Stimulated activated CD4-positive, alpha-beta T cell treated with anti-CD3 and anti-CD28 coated beads, Interleukin-12 subunit alpha, Interleukin-12 subunit beta, amount 100 ng/mL, for 24 hours (primary cell): ENCODE measurements at places on chromosomes 13 and 19.

DNA sequence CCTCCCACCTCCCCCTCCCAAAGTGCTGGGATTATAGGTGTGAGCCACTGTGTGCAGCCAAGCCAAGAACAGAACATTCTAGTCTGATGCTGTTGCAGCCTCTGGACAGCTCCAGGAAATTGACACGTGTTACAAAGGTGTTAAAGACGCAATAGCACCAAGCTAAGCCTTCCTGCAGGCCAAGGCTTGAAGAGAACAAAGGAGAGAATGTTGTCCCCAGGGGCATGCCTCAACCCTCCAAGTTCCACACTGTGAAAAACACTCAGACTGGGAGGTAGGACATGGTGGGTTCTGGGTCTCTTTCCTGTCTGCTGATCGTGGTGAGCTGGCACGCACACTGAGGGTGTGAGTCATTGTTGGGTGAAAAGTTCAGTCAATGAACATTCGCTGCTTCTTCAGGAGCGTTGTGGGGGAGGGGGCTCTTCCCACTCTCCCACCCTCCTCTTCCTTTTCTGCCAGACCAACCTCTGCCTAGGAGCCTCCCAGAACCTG lies 5.3 kb upstream of the PTPRS start:
- no peak for DNase-seq

GRCh38 chr13:89827552-89827951 lies 1519.9 kb upstream of the MIR17HG start:
- no peak for DNase-seq

DNA sequence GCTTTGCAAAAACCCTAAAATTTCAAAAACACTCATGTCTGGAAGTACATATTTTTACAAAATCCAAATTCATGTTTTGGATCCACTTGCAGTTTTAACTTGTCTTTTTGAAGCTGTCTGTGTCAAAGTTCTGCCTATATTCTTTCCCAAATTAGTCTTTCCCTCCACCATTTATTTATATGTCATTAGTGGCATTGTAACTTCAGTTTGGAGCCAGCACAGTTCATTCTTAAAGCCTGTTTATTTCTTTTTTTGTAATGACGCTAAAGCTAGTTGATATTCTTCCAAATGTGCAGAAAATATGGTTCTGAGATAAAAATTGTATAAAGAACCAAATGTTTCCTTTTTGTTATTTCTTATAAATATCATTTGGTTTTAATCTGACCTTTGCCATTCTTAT lies 2039.3 kb downstream of the OLFM4 start:
- no peak for DNase-seq

- DNase-seq, result no peak
Observed at GRCh38 chr13:39494006-39494405, 109.0 kb downstream of the LHFPL6 start.
